Naive thymus-derived CD4-positive, alpha-beta T cell (primary cell): ENCODE measurements at places on chromosomes 2 and 18.
A peak's percentile ranks its signal among the peaks of the same experiment; 100 is the strongest.

DNA sequence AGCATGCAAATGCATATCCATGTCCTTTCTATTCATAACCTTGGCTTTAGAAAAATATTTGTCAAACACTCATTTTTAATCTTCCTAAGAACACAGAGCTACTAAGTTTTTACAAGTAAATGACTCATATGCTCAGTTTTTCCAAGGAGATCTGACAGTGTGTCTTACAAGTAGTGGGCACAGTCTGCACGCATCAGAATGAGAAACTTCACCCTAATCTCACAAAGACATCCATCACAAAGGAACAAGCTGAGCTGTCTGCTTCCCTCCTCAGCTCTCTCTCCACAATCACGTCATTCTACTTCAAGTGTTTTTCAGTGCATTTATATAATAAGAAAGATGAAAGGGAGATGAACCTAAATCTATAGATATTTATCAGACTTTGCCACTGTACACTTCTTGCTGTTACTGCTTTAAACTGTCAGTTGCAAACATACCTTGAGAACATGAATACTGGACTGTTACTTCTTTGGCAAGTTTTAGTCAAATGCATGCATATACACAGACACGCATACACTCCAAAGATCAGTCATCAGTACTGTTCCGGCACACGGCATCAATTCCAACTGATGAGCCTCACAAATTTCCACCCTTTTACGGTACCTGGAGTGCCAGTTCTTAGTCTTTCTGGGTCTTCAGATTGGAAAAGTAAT is 75.7 kb downstream of the RBMS1 start:
- DNase-seq = peak; percentile 76

DNA sequence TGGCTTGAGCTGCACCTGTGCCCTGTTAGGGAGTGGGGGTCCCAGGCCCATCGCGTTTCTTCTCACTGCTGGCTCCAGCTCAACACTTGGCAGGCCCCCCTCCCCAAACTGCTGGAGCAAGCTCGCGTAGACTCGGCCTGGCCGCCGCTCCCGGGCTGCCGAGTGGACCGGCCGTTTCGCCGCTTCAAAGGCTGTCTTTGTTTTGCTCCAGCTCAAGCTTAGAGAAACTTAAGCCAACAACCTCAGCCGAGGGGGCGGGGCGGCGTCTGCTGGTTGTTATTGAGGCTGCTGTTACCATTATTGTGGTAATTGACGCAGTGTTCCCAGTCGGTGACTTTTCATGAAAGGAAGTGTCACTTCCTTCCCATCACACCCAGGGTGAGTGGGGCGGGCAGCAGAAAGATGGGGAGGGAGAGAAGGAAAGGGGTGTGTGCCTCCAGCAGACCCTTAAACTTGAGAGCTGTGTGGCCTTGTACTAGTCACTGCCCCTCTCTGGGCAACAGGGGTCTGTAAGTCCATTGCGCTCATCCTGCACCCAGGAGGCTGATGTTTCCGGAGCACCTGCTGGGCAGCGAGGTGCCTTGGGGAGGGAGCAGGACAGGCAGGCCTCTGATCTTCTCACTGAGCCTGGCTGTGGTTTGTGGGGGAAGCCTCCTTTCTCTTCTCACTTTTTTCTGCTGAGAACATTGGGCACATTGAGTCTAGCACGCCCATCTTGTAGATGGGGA is 2.1 kb downstream of the ARID5A start:
- DNase-seq = peak; percentile 95

GRCh38 chr2:38077431-38077769 is 1.4 kb upstream of the CYP1B1 start:
- no peak for DNase-seq

- no peak for DNase-seq
These were observed 10.0 kb downstream of the NGEF start for GRCh38 chr2:233002829-233003657.

- no peak for DNase-seq
These were observed 52.6 kb upstream of the UNC80 start for GRCh38 chr2:209719034-209719433.

DNA sequence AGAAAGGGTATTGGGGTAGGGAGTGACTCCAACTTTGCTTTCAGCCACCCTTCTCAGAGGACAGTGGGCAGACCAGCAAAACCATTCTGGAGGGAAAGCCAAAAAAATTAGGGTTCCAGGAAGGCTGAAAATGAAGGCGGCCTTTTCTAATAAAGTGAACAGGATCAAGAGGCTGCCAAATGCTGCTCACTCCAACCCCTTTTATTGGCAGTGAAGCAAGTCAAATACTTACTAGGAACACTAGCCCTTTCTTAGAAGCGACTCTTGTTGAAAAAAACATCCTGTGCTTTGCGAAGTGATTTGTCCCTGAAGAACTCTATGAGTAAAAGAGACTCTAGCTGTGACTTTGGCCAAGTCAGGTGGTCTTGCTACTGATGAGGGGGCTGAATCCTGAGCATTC is 83.6 kb upstream of the CYP1B1 start:
- no peak for DNase-seq

DNA sequence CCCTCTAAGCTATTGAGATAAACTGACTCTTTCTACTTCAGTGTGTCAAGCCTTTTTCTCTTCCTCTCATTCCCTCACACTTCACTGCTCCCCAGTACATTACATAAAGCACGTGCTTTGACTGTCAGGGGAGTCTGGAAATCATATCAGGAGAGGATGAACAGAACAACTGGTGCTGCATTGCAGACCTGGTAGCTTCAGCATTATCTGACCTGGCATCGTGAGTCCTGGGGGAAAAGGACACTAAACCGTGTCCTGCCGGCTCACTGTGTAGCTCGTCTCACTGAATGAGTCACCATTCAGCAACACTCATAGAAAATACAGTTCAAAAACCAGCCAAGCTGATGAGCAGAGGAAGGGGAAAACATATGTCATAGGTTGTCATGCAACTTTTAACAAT is 108.5 kb upstream of the UNC80 start:
- no peak for DNase-seq

- no peak for DNase-seq
These were observed 26.9 kb downstream of the EML4 start for GRCh38 chr2:42196070-42196402.

DNA sequence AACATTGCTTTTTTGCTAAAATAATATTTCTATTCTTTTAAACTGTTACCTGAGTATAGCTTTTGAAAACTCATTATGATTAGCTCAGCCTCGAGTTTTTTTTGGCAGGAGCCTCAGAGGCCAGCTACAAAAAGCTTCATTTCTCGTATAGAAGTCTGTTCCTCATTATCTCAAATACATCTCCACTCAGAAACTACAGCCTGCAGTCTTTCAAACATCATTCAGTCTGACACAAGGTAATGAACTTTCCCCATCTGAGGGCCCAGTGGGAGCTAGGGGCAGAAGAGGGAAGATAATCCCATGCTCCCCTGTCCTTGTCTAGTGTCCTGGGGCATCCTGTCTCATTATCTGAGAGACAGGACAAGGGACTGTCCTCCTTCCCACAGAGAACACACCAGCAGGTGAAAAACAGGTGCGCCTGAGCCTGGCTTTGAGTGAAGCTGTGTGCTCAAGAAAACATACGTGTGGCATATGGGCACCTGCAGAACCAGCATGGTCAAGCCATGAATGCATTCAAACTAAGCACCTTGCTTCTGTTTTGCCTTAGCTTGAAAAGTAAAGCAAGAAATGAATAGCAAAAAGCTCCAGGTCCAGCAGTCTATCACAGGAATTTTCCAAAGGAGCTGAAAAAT is 247.5 kb downstream of the MREG start:
- no peak for DNase-seq

DNA sequence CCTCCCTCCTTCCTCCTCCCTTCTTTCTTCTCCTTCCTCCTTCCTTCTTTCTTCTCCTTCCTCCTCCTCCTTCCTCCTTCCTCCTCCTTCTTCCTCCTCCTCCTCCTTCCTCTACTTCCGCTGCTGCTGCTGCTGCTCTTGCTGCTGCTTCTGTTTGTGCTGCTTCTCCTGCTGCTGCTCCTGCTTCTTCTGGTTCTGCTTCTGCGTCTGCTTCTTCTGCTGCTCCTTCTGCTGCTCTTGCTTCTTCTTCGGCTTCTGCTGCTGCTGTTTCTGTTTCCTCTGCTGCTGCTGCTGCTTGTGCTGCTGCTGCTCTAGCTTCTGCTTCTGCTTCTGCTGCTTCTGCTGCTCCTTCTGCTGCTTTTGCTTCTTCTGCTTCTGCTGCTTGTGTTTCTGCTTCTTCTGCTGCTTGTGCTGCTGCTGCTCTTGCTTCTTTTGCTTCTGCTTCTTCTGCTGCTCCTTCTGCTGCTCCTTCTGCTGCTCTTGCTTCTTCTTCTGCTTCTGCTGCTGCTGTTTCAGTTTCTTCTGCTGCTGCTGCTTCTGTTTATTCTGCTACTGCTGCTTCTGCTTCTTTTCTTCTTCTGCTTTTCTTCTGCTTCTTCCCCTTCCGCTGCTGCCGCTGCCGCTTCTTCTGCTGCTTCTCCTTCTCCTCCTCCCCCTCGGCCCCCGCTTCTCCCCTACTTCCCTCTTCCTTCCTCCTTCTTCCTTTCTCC is 8.6 kb downstream of the SNRNP27 start:
- no peak for DNase-seq

GRCh38 chr18:55587418-55588110 is 428 bp downstream of the TCF4 start:
- DNase-seq = no peak

DNA sequence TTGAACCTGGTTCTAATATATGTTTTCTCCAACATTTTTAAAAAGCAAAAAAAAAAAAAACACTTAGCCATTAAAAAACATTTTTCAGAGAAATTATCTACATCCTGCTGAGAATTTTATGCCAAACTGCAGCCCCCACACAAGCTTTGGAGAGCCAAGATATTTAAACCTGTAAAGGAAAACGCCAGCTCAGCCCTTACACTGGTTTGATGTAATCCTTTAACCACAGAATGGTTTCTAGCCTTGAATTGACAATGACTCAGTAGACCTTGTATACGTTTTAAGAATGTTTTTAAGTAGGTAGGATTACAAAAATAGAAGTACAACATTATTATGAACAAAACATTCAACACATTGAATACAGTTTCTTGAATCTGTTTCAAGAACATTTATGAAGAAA is 113.6 kb downstream of the BABAM2 start:
- DNase-seq = no peak

DNA sequence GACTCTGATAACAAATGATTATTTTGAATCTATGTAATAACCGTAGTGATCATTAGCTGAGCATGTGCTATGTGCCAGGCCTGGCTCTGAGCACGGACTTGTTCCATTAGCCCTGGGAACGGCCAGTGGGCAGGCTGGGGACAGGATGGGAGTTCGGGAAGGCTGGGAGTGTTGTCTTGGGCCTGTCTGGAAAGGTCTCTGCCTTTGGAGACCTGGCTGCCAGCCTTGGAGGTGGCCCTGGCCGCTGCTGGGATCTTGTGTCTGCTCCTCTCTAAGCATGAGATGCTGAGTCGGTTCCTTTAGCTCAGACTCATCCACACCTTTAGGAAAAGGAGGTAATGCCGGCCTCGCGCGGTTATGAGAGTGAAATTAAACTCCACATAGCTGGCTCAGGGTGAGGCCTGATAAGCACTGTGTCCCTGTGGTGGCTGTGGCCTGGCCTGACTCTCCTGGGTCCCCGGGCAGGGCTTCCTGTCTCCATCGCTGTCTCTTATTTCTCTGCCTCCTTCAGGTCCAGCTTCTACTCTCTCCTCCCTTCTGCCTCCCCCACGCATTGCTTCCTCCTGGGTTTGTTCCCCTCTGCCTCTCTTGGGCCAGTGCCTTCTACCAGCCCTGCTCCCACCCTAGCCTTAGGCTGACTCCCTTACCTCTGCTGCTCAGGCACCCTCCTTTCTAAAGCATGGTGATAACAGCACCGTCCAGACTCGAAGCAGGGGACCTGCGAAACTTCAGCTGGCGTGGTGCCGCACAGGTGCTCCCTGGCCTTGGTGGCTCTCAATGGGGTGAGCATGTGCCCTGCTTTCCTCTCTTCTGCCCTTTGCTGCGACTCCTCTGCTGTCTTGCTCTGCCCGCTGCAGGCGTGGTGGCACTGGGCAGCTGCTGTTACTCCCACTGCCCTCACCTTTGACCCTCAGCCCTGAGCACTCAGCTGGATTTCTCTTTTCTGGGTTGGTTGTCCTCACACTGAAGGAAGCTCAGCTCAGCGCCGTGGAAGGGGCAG is 41.8 kb downstream of the NCK2 start:
- no peak for DNase-seq

DNA sequence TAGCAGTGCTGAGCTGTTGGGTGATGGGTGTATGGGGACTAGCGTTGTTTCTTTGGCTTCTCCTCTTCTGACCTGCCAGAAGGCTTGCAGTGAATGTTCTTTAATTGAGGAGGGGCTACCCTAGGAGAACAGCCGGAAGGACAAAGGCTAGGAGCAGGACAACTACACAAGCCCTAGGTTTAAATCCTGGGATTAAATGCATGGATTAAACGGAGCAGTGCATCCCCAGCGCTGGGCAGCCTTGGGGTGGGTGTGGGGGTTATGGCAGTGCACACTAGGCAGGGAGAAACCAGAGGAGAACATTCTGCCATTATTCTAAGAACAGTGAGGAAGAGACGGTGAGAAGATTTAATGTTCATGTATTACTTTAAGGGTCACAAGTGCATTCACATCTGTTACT is 86.4 kb upstream of the MCFD2 start:
- no peak for DNase-seq

DNA sequence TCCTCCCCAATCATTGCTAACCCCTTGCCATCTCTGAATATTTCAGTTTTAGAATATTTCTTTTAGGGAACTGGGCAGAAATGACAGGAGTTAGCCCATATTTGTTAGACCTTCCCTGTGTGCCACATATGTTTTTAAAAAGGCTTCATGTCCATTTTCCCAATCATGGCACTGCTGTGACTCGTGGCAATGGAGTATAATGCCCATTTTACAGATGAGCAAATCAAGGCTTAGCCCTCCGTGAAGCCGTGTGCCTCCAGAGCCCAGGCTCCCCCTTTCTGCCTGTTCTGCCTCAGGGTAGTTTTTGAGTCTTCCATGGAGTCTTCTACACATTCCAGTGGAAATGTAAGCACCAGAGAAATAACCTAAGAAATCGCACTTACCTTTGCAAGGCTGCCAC is 130.1 kb downstream of the KCTD1 start:
- no peak for DNase-seq

GRCh38 chr2:117981810-117982209 is 32.1 kb downstream of the CCDC93 start:
- DNase-seq = no peak

- no peak for DNase-seq
These were observed 1.1 kb downstream of the ZNF513 start for GRCh38 chr2:27379383-27379835.

- DNase-seq = peak; percentile 69
These were observed 550 bp downstream of the MFSD6 start for GRCh38 chr2:190408538-190409271.

DNA sequence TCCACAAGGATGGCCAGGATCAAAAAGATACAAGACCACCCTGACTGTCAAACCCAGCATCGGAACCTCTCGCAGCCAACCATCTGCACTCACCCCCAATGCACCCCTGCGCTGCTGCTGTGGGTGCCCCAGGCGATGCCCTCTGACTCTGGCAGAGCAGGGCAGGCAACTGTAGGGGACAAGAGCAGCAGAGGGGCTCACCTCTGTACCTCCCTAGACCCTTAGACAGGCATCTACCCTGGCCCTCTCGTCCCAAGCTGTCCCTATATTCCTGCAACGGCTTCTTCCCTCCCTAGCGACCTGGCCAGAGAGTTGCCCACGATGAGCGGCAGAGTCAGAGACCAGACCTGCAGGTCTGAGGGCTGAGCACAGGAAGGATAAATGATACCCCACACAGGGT is 128.2 kb downstream of the HDAC4 start:
- DNase-seq = no peak
